Activated CD4-positive, alpha-beta T cell treated with anti-CD3 and anti-CD28 coated beads, Interleukin-2, amount 10 ng/mL, durations not matched to agents 7 days and 5 days (primary cell): ENCODE measurements at places on chromosomes 2 and 18.

GRCh38 chr2:168830958-168831357, 28.5 kb downstream of the NOSTRIN start:
- no peak for DNase-seq

DNA sequence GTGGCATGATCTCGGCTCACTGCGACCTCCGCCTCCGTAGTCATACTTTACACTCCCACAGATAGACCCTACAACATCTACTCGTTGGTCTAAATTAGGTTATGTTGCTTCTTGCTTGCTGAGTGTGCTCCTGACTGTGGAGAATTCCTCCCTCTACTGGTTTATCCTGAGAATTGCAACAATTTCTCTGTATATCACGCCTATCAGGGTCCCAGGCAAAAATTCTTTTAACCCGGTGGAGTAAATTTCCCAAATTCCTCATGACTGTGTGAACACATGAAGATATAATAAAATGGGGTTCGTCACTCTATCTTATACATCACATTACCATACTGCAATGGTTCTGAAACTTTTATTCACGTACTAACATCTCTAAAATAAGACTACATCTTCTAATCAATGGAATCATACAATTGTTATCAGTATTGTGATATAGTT, 156.7 kb downstream of the EVA1A start:
- no peak for DNase-seq

DNA sequence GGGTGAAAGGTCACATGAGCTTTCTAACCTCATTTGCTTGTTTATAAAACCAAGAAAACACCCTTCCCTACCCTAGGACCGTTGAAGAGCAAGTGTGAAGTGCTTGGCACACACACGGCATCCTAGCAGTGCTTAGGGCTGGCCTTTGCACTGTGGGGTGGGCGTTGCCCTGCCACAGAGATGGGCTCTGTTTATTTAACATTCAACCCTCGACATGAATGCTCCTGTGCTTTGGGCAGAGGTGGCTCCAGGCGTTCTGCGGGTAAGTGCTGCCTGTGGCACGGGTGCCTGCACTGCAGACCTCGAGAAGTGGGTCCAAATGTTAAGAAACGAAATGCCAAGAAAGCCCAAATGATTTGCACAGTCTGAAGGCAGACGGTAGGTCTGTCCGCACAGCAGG, 170.1 kb downstream of the FHOD3 start:
- no peak for DNase-seq

- DNase-seq, result no peak
These were observed 50.7 kb downstream of the CRIM1 start for GRCh38 chr2:36406296-36406695.

GRCh38 chr2:157751462-157752058, 122.9 kb upstream of the ACVR1C start:
- DNase-seq, result no peak

GRCh38 chr2:100987536-100987935, 14.6 kb upstream of the RPL31 start:
- no peak for DNase-seq

DNA sequence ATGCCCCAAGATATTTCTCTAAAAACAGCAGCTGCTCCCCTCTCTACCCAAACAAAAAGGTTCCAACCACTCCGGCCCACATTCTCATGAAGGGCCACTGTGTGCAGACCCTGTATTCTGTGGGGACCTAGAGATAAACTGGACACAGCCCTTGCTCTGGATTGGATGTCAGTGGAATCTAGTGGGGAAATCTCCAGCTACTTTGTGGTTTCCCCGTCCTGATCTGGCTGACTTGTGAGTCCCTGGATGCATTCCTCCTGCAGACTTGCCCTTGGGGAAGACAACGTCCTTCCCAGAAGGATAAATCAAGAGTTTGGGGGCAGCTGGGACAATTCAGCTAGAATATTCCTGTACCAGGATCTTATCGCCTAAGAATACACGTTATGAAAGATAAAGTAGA, 151.1 kb downstream of the FSHR start:
- DNase-seq, result no peak

DNA sequence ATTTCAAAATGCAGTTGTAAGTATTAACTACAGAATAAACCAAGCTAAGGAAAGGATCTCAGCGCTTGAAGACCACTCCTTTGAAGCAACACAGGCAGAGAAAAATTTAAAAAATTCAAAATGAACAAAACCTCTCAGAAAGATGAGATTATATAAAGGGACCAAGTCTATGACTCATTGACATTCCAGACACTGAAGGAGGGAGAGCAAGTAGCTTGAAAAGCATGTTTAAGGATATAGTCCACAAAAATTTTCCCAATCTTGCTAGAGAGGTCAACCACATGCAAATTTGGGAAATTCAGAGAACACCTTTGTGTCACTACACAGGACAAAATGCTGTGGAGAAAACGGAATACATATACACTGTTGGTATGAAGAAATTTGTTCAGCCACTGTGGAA, 112.6 kb upstream of the MC4R start:
- no peak for DNase-seq

DNA sequence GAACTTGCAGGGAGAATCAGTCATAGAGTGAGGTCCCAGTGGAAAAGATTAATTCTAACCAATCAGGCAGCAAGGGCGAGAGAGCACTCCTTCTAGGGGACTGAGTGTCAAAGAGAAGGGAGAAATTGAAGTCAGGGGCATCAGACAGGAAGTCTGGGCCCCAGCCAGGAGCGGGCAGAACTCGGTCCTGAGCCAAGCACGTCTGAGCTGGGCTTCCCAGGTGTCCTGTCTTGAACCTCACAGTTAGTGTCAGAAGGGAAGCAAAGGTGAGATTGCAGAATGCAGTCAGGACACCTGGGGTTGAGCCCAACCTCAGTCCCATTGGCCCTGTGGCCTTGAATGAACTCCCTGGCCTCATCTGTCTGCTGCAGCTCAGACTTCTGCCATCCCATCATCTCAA, 220.9 kb downstream of the SMAD2 start:
- DNase-seq, result no peak

DNA sequence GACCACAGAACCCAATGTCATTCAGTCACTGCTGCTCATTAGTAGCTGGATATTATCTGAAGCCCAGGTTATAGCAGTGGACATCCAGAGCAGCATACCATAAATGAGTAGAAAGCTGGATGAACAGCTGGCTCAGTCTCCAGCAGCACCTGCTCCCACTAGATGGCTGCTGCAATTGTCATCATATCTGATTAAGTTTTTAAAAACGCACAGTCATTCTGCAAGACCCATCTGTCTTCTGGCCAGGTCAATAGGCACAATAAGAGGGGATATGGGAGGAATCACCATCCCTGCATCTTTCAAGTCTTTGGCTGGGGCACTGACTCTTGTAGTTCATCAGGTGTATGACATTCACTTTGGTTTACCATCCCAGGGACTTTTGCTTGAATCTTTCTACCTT, 55.1 kb upstream of the XDH start:
- no peak for DNase-seq

GRCh38 chr2:10777111-10777841, 35.3 kb downstream of the PDIA6 start:
- no peak for DNase-seq

- no peak for DNase-seq
These were observed 2.8 kb downstream of the CPS1 start for GRCh38 chr2:210559182-210559581.

DNA sequence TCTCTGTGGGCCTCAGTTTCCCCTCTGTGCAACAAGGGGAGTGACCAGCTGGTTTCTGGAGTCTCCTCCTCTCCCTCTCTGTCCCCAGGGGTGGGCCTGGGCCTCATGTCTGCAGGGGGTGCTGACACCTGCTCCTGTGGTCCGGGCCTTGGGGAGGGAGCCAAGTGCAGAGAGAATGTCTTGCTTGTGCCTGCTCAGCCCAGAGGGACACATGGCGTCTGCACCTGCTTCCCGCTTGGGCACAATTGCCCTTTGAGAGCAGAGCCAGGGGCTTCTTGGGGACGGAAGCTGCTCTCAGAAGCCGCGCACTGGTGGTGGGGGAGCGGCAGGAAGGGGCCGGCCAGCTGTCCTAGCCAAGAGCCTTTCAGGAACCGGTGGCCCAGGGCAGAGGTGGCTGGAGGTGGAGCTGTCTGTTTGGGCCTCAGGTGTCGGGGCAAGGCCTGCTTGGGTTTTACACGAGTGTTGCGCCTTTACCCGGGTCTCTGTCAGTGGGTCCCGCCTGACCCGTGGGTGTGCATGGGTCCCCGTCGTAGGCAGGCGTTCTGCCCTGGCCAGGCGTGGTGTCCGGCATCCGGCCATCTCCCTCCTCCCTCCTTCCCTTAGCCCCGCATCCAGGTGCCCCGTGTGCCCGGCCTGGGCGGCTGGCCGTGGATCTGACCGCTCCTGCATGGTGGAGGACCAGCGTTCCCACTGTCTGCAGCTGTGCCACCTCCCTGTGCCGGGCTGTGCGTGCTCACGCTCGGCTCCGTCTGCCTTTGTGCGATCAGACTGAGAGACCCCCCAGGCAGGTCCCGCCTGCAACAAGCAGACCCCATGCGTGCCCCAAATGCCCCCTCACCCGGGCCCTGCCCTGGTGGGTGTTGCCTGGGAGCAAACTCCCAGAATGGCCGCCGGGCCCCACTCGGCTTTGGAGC, 4.0 kb downstream of the NEU4 start:
- no peak for DNase-seq

- DNase-seq, result no peak
These were observed 151.8 kb upstream of the MMADHC start for GRCh38 chr2:149739171-149739882.

- DNase-seq, result no peak
These were observed 61.8 kb downstream of the NRP2 start for GRCh38 chr2:205744074-205744591.

DNA sequence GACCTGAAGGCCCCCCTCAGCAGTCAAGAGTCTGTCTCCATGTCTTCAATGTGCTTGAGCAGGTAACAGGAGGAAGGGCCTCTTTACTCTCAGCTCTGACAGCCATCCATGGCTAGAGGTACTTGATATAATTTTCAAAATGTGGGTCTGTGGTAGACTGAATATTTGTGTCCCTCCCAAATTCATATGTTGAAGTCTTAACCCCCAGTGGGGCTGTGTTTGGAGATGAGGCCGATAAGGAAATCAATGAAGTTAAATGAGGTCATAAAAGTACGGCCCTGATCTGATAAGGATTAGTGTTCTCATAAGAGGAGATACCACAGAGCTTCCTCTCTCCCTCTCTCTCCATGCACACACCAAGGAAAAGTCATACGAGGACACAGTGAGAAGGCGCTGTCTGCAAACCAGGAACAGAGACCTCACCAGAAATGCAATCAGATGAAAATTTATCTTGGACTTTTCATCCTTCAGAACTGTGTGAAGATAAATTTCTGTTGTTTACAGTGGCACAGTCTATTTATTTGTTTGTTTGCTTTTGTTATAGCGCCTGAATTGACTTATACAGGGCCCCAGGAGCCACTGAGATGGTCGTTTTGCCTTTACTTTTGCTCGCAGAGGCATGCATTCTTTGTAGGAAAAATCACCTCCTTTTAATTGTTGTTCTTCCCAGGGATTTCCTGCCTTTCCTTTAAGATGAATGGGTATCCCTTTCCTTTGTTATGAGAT, 274.8 kb upstream of the TRIB2 start:
- DNase-seq, result no peak

- DNase-seq, result no peak
These were observed 140.9 kb downstream of the MCFD2 start for GRCh38 chr2:46774499-46775228.
